ENCODE measurements at places on chromosomes 12 and 14. TPM values are rescaled to one million over a fixed set of nuclear protein-coding genes. Genes with fewer than 3 reads are reported as not detected.

GRCh38 chr14:25121337-25122129, 71.6 kb upstream of the STXBP6 start:
- H3K4me3 ChIP-seq = no peak overlapping the region
- peak overlapping the region; percentile 22 for H3K27ac ChIP-seq
- peak; percentile 73 for DNase-seq
- no peaks in the 10 kb centered on the region for H3K36me3 ChIP-seq
- H3K27me3 ChIP-seq = no peaks in the 10 kb centered on the region

- no peaks in the 10 kb centered on the region for H3K27me3 ChIP-seq
- H3K27ac ChIP-seq = peak overlapping the region; percentile 93
- peaks cover 86% of the 10 kb centered on the region for H3K4me1 ChIP-seq
- H3K36me3 ChIP-seq = peaks cover 69% of the 10 kb centered on the region
- peak; percentile 31 for DNase-seq
Measured at GRCh38 chr12:53070877-53071492, 8.2 kb downstream of the SPRYD3 start.

DNA sequence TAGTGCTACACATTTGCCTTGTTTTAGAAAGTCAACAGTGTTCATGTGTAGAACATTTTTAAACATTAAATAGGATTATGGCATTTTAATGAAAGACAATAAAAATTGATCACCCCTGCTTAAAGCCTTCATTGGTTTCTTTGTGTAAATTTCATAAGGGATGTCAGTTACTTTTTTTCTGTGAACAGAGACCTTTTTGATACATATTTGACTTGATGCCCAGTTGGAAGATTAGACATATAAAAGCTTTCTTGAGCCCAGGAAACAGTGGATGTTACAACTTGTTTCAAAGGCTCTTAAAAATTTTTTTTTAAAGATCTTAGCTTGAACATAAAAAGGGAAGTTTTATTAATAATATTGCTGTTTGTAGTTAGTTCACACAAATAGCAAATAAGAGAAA, 168.7 kb upstream of the PDZRN4 start:
- no peak overlapping the region for H3K27ac ChIP-seq
- no peak for DNase-seq
- no peaks in the 10 kb centered on the region for H3K36me3 ChIP-seq
- H3K4me3 ChIP-seq = no peak overlapping the region
- no peaks in the 10 kb centered on the region for H3K4me1 ChIP-seq
- no peaks in the 10 kb centered on the region for H3K27me3 ChIP-seq

DNA sequence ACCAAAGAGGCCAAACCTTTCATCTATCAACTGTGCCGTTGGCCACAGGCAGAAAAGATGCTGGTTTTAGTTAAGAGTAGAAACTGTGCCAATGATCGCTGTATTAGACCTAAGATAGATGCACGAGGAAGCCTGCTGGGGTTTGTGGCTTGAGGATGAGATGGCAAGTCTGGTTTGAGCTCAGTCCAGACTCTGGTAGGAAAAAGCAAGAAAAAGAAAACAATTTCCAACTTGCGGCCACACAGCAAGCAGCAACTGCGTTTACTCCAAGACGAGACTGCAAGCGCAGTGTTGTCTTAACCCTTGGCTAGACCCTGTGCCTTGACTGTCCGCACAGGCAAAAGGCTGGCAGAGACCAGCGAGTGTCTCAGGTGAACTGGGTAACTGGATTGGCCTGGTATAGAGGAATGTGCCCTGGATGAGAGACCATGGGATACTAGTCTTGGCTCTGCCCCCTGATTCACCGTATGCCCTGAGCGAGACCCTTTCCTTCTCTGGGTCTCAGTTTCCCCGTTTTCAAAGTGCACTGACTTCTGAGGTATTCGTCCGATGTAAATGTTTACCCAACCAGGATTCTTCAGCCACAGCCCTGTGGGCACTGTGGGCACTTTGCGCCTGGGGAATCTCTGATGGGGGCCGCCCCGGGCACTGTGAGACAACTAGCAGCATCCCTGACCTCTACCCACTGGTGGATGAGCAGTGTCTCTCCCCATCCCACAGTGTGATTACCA, 113.4 kb downstream of the DICER1 start:
- no peak for DNase-seq
- H3K4me1 ChIP-seq = peaks cover 7% of the 10 kb centered on the region
- H3K36me3 ChIP-seq = no peaks in the 10 kb centered on the region
- no peak overlapping the region for H3K27ac ChIP-seq

DNA sequence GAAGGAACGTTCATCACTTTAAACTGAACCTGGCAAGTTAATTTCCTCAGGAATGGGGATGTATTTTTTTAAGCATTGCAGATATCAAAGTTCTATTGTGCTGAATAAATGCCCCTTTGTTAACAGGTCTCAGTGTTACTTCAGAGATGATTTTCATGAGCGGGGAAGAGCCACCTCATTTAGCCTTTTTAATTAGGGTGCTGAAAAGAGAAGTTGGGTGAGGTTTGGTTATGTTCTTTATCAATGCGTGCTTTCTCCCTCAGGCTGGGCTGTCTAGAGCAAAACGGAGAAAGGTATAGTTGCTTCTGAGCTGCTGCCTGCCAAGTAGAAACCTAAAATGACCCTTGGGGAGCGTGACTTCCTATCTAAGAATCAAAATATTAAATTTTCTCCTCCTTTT, 8.0 kb upstream of the HIP1R start:
- DNase-seq = no peak
- H3K4me1 ChIP-seq = no peaks in the 10 kb centered on the region
- H3K27ac ChIP-seq = no peak overlapping the region
- H3K27me3 ChIP-seq = peaks cover 2% of the 10 kb centered on the region
- no peak overlapping the region for H3K4me3 ChIP-seq

DNA sequence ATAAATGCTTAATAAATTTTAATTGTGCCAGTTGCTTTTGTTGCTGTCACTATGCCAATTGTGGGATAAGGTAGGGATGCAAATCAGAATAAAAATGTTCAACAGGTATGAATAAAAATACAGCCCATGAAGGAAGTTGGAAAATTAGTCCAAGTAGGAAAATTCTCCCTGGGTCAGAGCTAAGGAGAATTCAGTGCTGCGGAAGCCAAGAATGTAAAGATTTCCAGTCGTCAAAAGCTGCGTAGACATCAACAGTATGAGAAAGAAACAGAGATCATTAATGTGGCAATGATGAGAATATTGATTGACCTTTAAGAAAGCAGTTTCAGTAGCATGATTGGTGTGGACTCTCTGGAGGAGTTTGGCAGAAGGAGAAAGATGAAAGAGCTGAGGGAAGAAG, 87.9 kb downstream of the PLEKHA5 start:
- DNase-seq = peak; percentile 69
- H3K4me1 ChIP-seq = no peaks in the 10 kb centered on the region
- no peaks in the 10 kb centered on the region for H3K36me3 ChIP-seq
- no peak overlapping the region for H3K4me3 ChIP-seq

DNA sequence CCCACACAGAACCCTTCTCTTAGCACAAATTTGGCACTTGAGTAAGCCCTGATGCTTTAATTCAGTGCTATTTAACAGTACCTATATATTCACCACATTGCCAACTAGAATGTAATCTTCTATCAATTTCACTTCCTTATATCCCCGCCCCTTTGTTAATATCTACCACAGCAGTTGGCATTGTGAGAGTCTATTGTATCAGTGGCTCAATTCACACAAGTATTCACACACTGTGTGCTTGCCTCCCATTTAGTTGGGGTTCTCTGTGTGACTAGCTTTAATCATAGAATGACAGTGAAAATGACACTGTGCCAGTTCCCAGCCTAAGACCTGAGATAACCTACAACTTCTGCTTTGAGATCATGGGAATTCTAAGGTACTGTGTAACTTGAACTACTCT, 103.1 kb downstream of the SEC23A start:
- DNase-seq = no peak
- H3K4me1 ChIP-seq = no peaks in the 10 kb centered on the region
- no peaks in the 10 kb centered on the region for H3K36me3 ChIP-seq
- no peaks in the 10 kb centered on the region for H3K27me3 ChIP-seq
- H3K27ac ChIP-seq = no peak overlapping the region
- no peak overlapping the region for H3K4me3 ChIP-seq

- no peak overlapping the region for H3K4me3 ChIP-seq
- no peaks in the 10 kb centered on the region for H3K36me3 ChIP-seq
- no peak overlapping the region for H3K27ac ChIP-seq
- H3K4me1 ChIP-seq = peaks cover 13% of the 10 kb centered on the region
- no peak for DNase-seq
Measured at GRCh38 chr12:3727354-3727753, 25.6 kb downstream of the CRACR2A start.

DNA sequence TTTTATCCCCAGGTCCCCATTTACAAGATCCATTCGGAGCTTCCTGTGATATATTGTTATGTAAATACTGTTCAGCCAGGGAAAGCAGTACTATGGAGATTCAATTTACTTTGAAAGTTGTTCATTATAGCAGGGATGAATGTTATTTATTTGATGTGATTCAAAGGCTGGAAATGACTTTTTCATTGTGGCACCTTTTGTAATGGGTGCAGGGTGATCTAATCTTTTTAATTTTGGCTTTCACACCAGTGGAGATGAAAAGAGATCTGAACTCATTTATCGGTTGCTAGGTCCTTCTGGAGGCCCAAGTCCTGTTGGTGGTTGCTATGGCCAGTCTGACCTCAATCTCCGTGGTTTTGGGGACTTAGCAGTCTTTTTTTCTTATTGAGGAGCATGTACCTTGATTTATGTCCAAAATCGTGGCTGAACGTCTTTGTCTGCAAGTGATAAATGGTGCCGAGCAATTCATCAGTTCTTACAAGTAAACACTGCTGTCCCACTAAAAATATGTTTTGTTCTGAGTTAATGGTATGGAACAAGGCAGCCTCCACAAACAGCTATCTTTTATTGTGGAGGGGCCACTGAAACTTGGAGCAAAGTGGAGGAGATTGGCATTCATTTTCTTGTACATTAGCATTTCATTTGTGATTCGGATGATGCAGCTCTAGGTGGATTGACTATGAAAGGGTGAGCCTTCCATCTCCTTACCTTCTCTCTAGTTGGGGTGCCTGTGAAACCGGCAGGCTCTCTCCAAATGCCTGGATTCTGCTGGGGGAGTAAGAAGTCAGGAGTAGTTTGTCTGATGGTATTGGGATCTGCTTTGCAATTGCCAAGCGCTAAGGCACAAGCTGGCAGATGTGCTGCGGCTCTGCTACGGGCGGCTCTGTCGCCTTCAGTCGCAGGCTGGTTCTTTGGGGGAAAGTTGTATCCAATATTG, 2.0 kb downstream of the RMST start:
- DNase-seq = no peak
- H3K27ac ChIP-seq = no peak overlapping the region
- no peaks in the 10 kb centered on the region for H3K36me3 ChIP-seq
- H3K4me3 ChIP-seq = no peak overlapping the region
- peaks cover 23% of the 10 kb centered on the region for H3K27me3 ChIP-seq

GRCh38 chr14:39029789-39030188, 73.2 kb downstream of the SEC23A start:
- H3K27ac ChIP-seq = no peak overlapping the region
- H3K36me3 ChIP-seq = peaks cover 16% of the 10 kb centered on the region
- no peak for DNase-seq
- H3K27me3 ChIP-seq = no peaks in the 10 kb centered on the region
- no peaks in the 10 kb centered on the region for H3K4me1 ChIP-seq

GRCh38 chr12:78898416-78898815, 33.8 kb downstream of the SYT1 start:
- no peak overlapping the region for H3K27ac ChIP-seq
- no peaks in the 10 kb centered on the region for H3K4me1 ChIP-seq
- no peak overlapping the region for H3K4me3 ChIP-seq
- no peaks in the 10 kb centered on the region for H3K27me3 ChIP-seq
- DNase-seq = peak; percentile 55
- H3K36me3 ChIP-seq = no peaks in the 10 kb centered on the region

DNA sequence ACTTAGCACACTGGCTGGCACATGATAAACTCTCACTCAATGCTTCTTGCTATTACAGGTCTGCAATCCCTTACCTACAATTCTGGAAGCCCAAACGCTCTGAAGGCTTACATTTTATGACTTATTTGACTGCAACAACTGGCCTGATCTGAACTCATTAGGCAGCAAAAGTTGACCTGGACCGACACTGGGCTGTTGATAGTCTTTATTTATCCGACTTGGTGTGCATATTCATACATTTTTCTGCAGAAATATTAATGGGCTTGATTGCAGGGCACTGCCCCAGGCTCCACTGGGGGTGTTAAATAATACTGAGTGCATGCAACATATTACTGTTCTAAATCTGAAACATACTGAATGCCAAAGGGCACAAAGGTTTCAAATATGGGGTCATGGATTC, 1076.7 kb downstream of the BCL11B start:
- no peaks in the 10 kb centered on the region for H3K27me3 ChIP-seq
- no peak overlapping the region for H3K4me3 ChIP-seq
- no peak overlapping the region for H3K27ac ChIP-seq
- DNase-seq = no peak
- H3K36me3 ChIP-seq = no peaks in the 10 kb centered on the region
- no peaks in the 10 kb centered on the region for H3K4me1 ChIP-seq

- peak overlapping the region; percentile 72 for H3K27ac ChIP-seq
- peak; percentile 83 for DNase-seq
- H3K36me3 ChIP-seq = peaks cover 45% of the 10 kb centered on the region
- H3K4me1 ChIP-seq = peaks cover 15% of the 10 kb centered on the region
- no peak overlapping the region for H3K4me3 ChIP-seq
- no peaks in the 10 kb centered on the region for H3K27me3 ChIP-seq
Measured at GRCh38 chr14:92563359-92563758, 49.8 kb downstream of the RIN3 start.

- H3K27ac ChIP-seq = no peak overlapping the region
- H3K4me3 ChIP-seq = no peak overlapping the region
- peaks cover 2% of the 10 kb centered on the region for H3K36me3 ChIP-seq
Measured at GRCh38 chr12:45913631-45914030, 76.7 kb downstream of the SCAF11 start.

GRCh38 chr12:58341791-58342190, 400.4 kb downstream of the ATP23 start:
- DNase-seq = peak; percentile 94
- H3K4me1 ChIP-seq = peaks cover 5% of the 10 kb centered on the region
- H3K36me3 ChIP-seq = no peaks in the 10 kb centered on the region
- H3K27me3 ChIP-seq = no peaks in the 10 kb centered on the region
- no peak overlapping the region for H3K4me3 ChIP-seq
- H3K27ac ChIP-seq = peak overlapping the region; percentile 76

GRCh38 chr12:60194678-60195077, 598.8 kb downstream of the SLC16A7 start:
- H3K4me3 ChIP-seq = no peak overlapping the region
- no peaks in the 10 kb centered on the region for H3K4me1 ChIP-seq
- H3K27ac ChIP-seq = no peak overlapping the region
- H3K27me3 ChIP-seq = no peaks in the 10 kb centered on the region
- H3K36me3 ChIP-seq = no peaks in the 10 kb centered on the region

GRCh38 chr14:39668449-39668848, 236.2 kb upstream of the FBXO33 start:
- no peak overlapping the region for H3K4me3 ChIP-seq
- H3K27ac ChIP-seq = no peak overlapping the region
- H3K27me3 ChIP-seq = no peaks in the 10 kb centered on the region
- no peaks in the 10 kb centered on the region for H3K36me3 ChIP-seq
- DNase-seq = no peak

The HOXC9 gene
- total RNA-seq = 12.6 TPM

The COCH gene
- total RNA-seq = 6.3 TPM

The HHIPL1 gene
- total RNA-seq = 2.3 TPM

The GZMB gene
- total RNA-seq = 0.22 TPM

The FAM186B gene
- 0.18 TPM for total RNA-seq

All from muscle of leg (tissue), 16 donors.